ENCODE measurements at places on chromosomes 4 and X.
A peak's percentile ranks its signal among the peaks of the same experiment; 100 is the strongest.

DNA sequence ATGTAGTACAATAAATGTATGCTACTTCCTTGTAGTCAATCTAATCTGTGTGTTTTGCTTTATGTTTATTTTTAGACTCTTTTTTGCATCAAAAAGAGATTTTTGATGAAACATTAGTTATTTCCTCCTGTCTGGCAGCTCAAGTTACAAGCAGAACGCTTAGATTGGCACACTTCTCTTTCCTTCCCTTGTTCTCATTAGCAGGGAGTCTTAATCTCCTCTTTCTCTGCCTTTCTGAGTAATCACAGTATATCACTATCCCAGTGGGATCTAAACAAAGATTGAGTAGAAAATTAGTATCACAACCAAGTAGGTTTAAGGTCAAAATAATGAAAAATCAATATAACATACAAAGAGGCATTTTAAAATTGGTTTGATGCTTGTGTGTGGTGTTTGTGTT lies 1192.6 kb downstream of the C4orf33 start:
- no peak for DNase-seq

GRCh38 chr4:78880874-78881492 lies 58.3 kb downstream of the PAQR3 start:
- no peak for DNase-seq

DNA sequence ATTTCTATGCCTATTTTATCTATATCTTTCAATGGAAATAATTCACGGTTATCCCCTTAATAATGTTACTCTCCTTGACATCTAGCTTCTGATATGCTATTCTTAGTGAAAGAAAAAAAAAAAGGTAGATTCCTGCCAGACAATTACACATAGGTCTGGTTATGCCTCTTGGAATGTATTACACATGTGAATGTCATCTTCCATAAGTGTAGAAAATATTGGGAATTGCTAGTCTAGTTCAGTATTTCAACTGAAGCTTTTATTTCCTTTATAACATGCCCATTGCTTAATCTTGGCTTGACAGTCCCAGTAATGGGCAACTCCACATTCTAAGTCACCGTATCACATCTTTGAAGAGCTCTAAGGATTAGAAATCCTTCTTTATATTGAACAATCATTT lies 25.4 kb upstream of the PPP1R2C start:
- DNase-seq = no peak

DNA sequence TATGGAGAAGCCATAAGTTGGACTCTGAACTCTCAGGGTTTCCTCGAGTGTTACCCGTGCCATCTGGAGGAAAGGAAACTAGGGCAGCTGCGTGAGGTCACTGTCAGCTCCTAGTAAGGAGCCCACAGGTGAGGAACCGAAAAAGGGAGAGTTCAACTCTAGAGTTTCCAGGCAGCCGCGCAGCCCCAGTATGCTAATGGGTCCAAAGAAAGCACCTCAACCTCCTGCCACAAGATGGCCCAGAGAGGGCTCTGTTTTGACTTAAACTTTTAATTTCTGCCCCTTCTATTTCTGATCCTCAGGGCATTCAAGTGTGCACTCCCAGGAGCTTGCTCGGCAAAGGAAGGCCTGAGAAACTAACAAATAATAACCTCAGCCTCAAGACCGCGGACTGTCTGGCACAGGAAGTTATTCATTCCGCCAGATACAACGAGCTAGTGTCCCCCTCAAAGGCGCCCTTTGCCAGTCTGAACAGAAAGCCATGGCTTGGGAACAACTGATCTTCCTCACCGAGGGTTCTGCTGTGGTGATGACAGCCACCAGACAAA lies 13.9 kb downstream of the SCARB2 start:
- peak; percentile 74 for DNase-seq

GRCh38 chrX:40041915-40042314 lies 55.8 kb downstream of the BCOR start:
- no peak for DNase-seq

Measured in caudate nucleus (tissue), 63 donors.